GM23248 (cell line): ENCODE measurements at places on chromosomes 5 and 9. TPM values are rescaled to one million over a fixed set of nuclear protein-coding genes. Genes with fewer than 3 reads are reported as not detected.

PCAT7 gene
- total RNA-seq: not detected in 2 replicates

PCDHGB1 gene
- 0.25 and 0.86 TPM in 2 replicates for total RNA-seq

CER1 gene
- not detected in 2 replicates for total RNA-seq

WASHC1 gene
- 3.1 and 6.2 TPM in 2 replicates for total RNA-seq

NEUROG1 gene
- not detected in 2 replicates for total RNA-seq
